Stimulated activated CD8-positive, alpha-beta memory T cell treated with anti-CD3 and anti-CD28 coated beads, Interleukin-4, amount 100 ng/mL, for 4 hours (primary cell): ENCODE measurements at places on chromosomes 3 and 15.

GRCh38 chr3:148319960-148320359, 377.7 kb upstream of the AGTR1 start:
- no peak for DNase-seq

GRCh38 chr15:101059381-101060341, 140.5 kb downstream of the LRRK1 start:
- DNase-seq = no peak

DNA sequence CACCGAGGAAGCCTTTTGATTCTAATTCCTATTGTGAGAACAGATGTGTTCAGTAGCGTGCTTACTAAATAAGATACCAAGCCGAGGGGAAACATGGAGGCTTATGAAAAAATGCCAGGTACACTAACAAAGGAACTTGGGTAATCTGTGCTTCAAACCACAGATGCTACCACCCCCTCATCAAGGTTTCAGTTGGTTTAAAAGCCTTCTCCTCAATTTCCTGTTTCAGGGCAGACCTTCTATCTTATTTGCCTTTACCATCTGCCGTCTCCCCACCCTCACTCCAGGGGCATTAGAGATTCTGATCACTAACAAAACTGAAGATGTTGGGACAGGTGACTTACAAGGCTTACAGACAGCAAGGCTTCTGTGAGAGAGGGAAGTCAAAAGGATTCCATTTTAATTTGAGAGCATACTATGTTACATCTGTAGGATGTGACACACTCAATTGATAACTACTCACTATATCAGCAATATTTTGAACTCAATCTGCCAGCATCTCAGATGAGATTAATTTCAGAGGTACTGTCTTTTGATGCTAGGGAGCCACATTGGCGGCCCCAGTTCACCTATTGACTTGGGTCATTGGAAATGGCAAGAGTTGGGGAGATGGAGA, 60.6 kb upstream of the PLCL2 start:
- DNase-seq = no peak

DNA sequence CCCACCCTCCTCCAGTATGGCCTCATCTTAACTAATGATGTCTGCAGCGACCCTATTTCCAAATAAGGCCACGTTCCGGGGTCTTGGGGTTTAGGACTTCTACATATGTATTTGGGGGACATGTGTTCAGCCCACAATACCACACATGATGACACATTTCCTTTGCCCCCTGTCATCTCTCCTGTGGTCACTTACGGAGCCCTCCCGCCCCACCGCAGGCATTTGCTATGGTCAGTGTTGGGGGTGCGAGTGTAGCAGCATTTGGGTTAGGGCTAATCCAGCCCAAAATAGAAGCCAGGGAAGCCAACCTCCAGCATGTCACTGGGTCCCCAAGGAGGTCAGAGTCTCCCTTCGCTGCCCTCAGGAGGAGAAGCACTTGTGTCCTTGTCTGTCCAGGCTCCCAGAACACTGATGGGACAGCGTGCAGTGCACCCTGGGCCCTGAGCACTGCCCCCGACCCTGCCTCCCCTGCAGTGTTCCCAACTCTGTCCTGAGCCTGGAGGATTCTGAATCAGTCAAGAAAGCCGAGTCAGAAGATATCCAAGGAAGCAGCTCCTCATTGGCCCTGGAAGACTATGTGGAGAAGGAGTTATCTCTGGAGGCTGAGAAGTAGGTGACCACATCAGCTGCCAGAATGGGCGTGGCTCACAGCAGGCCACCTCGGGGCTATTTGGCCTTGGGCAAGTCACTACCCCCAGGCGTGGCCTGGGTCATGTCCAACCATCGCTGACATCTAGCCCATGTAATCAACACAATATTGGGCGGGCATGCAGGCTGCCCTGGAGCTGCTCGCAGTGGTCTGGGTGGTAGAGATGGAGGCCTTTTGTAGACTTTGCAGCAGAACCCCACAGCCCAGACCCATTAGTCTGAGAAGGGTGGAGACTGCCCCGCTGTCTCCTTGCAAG, 46.9 kb upstream of the FGD5 start:
- DNase-seq = no peak

DNA sequence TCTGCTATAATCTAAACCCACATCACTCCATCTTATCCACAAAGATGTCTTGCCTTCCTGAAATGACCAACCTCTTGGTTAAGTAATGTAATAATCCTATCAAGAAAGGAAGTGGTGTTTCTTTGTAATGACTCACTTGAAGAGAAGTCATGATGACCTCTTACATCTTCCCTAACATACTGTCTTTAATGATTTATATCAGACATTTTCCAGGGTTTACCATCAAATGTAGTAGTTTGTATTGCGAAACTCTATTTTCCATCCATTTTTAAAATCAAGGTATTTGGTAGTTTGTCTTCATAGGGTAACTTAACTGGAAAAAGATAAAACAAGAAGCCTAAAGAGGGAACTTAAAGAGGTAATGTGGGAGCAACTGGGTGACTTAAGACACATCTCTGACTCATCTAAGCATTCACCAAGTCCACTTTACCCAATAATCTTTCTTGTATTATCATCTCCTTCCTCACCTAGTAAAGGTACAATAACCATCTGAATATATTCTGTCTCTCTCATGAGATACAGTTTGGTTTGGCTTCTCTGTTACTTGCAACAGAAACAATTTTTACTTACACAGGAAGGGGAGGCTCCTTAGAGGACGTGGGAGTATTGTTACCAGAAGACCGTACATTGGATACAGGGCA, 5.7 kb upstream of the MAPK6 start:
- DNase-seq = no peak

DNA sequence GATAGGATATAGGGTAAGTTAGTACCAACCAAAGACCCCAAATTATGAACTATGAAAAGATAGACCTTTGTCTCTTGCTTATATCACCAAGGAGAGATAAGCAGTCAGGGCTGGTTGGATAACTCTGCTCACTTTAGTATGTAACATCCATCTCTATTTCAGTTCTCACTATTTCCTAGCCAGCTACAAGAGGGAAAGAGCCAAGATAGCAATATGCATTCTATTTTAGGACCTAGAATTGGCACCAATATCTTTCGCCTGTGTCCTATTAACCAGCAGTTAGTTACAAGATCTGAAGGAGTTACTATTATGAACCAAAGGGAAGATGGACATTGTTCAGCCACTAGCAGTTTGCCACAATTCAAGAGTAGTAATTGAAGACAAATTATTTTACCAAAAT, 457.5 kb downstream of the NSUN3 start:
- DNase-seq = no peak

DNA sequence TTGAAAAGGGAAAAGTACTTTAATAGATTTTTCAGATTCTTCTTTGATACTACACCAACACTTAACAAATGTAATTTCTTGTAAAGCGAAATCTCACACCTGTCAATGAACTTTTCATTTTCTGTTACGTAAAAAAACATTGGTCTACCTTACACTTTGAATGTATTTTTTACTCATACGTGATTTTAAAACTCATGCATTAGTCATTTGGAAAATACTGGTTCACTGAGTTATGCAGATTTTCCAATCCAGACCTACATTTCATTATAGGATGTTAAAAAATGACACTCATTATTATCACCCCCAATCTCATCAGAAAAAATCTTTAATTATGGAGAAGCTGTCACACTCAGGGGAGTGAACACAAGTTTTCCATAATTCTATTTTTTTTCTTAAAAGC, 14.7 kb downstream of the VPS39 start:
- DNase-seq = no peak

- DNase-seq = no peak
Measured at GRCh38 chr3:14290631-14291385, 111.6 kb upstream of the SLC6A6 start.

DNA sequence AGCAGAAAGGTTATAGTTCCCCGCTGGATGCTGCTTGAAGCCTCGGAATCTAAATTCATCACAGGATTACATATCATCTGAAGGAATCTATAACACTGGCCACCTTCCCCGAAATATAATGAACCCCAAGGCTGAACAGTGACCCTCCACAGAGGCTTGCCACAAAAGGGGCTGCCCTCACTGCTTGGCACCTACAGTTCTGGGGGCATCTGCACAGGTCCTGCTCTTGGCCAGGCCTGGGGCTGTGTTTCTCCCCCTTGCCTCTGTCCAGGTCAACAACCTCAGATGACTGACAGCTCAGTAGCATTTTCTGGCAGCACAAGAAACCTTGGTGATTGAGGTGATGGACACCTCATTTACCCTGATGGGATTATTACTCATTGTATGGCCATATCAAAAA, 1.5 kb upstream of the ADAMTS17 start:
- no peak for DNase-seq

DNA sequence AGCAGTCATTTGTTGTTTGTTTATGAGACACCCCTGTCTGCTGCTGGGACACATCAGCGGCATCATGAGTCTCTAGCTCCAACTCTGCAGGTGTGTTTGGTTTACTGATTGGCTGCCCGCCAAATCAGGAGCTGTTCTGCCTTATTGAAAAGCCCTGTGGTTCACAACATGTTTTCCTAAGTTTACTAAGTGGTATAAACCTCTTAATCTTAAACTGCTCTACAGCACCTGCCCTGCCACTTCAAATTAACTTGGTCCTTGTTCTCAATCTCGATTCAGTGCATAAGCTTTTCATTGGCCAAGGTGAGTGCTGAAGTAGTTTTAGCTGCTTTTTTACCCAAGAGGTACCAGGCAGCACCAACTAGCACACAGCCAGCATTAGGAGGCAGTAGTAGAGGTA, 77.8 kb upstream of the WDR72 start:
- no peak for DNase-seq

DNA sequence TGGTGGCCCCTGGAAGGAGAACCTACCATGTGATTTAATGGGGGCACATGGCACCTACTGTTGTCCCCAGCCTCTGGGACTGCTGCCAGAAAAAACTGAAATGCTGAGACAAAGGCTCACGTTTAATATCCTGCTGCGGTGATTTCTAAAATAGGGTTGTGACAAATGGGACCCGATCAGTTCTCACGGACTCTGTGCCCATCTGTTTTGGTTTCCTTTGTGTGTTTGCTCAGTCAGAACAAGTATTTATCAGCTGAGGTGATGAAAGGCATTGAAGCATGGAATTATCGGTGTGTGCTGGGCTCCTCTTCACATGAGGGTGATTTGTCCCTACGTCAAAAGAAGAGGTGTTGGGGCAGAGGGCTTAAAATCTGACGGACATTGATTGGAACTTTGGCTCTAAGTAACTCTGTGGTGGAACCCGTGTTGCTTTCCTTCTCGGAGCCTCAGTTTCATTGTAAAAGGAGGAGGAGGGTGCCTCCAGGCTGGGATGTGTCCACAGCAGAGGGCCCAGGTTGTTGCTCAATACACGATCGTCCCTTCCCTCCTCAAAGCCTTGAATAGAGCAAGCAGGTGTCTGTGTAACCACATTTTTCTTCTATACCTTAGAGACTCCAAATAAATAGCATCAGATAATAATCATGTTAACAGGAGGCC, 283.3 kb upstream of the RGMA start:
- DNase-seq = no peak

DNA sequence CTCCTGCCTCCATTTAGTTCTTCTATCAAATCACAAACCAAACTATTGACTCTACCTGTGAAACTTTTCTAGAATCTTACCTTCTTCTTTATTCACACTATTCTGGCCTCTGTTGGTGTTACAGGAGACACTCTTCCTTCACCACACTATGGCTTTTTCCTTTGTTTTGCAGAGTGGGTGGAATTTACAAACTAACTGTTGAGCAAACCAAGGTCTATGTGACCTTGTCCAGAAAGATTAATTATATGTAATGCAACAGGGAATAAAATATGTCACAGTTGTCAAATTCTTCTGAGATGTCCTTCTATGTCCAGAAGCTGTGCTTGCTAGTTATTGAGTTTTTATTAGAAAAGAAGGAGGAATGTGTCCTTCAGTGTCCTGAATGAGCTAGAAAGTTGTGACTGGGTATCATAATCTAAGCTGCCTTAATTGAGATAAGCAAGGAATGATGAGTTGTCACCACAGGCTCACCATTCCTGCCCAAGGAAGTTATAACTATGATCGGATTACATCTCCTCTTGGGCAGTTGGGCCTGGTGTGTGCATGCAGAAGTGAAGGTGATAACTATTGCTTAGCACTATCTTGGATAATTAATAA, 21.7 kb downstream of the ARL14 start:
- no peak for DNase-seq

DNA sequence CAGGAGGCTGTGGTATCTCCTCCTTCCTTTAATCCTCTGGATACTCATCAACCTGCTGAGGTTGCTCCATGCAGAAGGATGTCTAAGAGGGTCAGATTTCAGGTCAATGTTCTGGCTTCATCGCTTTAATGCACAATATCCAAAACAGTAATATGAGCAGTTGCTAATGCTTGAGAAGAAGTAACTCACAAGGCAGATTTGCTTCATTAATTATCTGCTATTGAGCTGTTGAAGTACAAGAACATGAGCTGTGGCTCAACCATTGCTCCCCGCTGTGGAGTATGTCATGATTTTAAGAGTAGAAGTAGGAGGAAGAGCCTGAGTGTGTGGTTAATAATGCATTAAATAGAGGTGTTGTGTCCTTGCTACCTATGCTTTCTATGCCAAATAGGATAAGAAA, 1412.9 kb upstream of the ALCAM start:
- no peak for DNase-seq

DNA sequence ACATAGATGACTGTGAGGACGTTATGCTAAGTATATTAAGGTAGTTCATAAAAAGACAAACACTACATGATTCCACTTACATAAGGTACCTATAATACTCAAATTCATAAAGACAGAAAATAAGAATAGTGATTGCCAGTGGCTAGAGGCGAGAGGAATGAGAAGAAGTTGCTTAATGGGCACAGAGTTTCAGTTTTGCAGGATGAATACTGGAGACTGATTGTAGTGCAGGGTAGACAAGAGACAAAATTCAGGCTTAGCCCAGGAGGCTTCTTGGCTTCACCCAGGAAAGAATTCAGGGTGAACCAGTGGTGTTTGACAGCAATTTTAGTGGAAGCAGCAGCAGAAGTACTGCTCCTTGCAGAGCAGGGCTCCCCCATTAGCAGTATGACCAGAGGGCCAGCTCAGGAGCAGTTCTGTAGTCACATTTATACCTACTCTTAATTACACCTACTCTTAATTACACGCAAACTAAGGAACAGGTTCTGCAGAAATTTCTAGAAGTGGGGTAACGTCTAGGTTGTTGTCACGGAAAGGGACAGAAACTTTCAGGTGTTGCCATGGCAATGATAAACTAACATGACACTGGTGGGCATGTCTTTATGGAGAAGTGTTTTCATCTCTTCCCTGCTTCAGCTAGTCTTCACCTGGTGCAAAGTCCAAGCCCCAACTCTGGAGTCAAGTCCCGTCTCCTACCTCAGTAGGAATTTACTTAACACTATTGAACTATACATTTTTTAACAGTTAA, 55.2 kb downstream of the TBL1XR1 start:
- no peak for DNase-seq

- DNase-seq = no peak
Measured at GRCh38 chr3:53334742-53335141, 12.6 kb downstream of the DCP1A start.

GRCh38 chr3:134079761-134080160, 50.0 kb upstream of the SLCO2A1 start:
- no peak for DNase-seq

DNA sequence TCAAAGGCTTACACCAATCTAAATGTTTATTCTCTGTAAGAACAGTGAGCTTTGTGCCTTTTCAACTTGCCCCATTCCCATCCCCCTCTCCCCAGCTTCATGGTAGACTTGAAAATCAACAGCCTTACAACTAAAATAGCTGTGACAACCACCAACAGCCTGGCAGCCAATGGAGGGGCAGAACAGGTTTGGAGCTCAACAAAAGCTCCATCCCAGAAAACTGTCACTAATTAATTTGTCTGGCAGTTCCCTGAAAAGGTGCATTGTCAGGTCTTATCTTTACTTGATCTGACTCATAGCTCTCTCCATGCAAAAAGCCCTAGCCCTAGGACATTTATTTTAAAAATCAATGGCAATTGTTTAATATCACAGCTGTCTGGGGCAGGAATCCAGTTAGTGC, 22.6 kb downstream of the MTHFS start:
- no peak for DNase-seq

GRCh38 chr15:56608140-56608778, 125.0 kb downstream of the ZNF280D start:
- DNase-seq = no peak
